ENCODE measurements at places on chromosomes 13 and 19.
A peak's percentile ranks its signal among the peaks of the same experiment; 100 is the strongest.

DNA sequence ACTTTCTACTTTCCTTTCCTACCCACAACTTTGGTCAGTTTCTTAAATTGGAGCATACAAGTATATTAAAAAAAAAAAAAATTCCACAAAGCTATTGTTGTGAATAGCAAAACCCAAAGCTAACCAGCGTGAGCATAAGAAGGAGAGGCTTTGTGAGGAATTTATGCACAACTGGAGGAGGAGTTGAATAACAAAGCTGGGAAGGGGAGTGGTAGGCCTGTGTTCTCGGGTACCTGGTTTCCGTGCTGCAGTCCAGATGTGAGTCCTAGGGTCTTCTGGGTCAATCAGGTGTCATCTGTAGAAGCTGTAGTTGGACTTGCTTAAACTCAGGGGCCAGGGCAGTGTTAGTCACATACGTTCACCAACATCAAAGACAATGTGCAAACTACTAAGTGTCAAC, 422.5 kb upstream of the SGCG start:
- no peak overlapping the region for H3K27ac ChIP-seq
- no peaks in the 10 kb centered on the region for H3K27me3 ChIP-seq
- no peak overlapping the region for H3K4me3 ChIP-seq
- no peaks in the 10 kb centered on the region for H3K36me3 ChIP-seq

- DNase-seq, result no peak
- peak overlapping the region; percentile 29 for H3K4me3 ChIP-seq
- no peaks in the 10 kb centered on the region for H3K27me3 ChIP-seq
- no peaks in the 10 kb centered on the region for H3K4me1 ChIP-seq
- H3K27ac ChIP-seq, result no peak overlapping the region
These were observed 2.4 kb downstream of the CCDC194 start for GRCh38 chr19:17391371-17392151.

DNA sequence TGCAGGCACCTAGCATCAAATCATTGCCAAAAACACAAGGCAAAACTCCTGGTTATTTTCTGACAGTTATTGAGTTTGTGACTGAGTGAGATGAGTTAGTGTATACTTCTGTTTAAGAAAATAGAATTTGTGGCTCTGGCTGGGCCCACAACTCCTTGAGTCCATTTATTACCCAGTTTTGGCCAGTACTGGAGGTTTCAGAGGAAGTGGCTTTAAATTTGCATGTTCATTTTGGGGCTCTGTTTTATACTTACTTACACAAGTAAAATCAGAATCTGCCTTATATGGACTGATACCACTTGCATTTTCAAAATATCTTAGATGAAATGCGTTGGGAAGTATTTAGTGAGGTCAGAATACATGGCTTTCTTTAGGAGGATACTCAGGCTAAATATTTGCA, 29.0 kb downstream of the TNFSF11 start:
- no peak for DNase-seq
- H3K27ac ChIP-seq, result no peak overlapping the region
- H3K36me3 ChIP-seq, result no peaks in the 10 kb centered on the region
- H3K4me1 ChIP-seq, result peaks cover 4% of the 10 kb centered on the region
- H3K27me3 ChIP-seq, result no peaks in the 10 kb centered on the region

- no peak for DNase-seq
- H3K27me3 ChIP-seq, result no peaks in the 10 kb centered on the region
- no peaks in the 10 kb centered on the region for H3K36me3 ChIP-seq
These were observed 545.4 kb downstream of the SUCLA2 start for GRCh38 chr13:47455626-47456025.

- DNase-seq, result no peak
- peak overlapping the region; percentile 2 for H3K27ac ChIP-seq
- no peak overlapping the region for H3K4me3 ChIP-seq
- no peaks in the 10 kb centered on the region for H3K27me3 ChIP-seq
- no peaks in the 10 kb centered on the region for H3K36me3 ChIP-seq
- H3K4me1 ChIP-seq, result peaks cover 47% of the 10 kb centered on the region
These were observed 76.7 kb downstream of the MBNL2 start for GRCh38 chr13:97298816-97299215.

DNA sequence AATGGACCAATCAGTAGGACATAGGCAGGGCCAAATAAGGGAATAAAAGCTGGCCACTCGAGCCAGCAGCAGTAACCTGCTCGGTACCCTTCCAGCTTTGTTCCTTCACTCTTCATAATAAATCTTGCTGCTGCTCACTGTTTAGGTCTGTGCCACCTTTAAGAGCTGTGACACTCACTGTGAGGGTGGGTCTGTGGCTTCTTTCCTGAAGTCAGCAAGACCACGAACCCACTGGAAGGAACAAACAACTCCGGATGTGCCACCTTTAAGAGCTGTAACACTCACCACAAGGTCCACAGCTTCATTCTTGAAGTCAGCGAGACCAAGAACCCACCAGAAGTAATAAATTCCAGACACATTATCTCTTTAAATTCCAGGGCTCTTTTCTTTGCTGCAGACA, 1922.3 kb upstream of the PCDH20 start:
- H3K27me3 ChIP-seq, result no peaks in the 10 kb centered on the region
- DNase-seq, result no peak
- no peak overlapping the region for H3K4me3 ChIP-seq
- H3K4me1 ChIP-seq, result no peaks in the 10 kb centered on the region
- no peaks in the 10 kb centered on the region for H3K36me3 ChIP-seq
- H3K27ac ChIP-seq, result no peak overlapping the region

GRCh38 chr13:83620530-83621220, 261.6 kb downstream of the SLITRK1 start:
- H3K27me3 ChIP-seq, result no peaks in the 10 kb centered on the region
- H3K36me3 ChIP-seq, result no peaks in the 10 kb centered on the region
- no peak for DNase-seq
- H3K4me1 ChIP-seq, result peaks cover 35% of the 10 kb centered on the region
- H3K4me3 ChIP-seq, result no peak overlapping the region
- peak overlapping the region; percentile 60 for H3K27ac ChIP-seq

GRCh38 chr19:7869453-7869909, 4.7 kb downstream of the PRR36 start:
- peak overlapping the region; percentile 36 for H3K4me3 ChIP-seq
- H3K27me3 ChIP-seq, result peaks cover 1% of the 10 kb centered on the region
- H3K27ac ChIP-seq, result no peak overlapping the region
- H3K36me3 ChIP-seq, result no peaks in the 10 kb centered on the region
- DNase-seq, result peak; percentile 75

- H3K4me1 ChIP-seq, result no peaks in the 10 kb centered on the region
- DNase-seq, result no peak
- peaks cover 17% of the 10 kb centered on the region for H3K36me3 ChIP-seq
These were observed at the start of gene CCDC106 for GRCh38 chr19:55647732-55648584. Gene CCDC106, plus strand, starts transcription at chr19:55648212. Its CDS starts 835 bp downstream, at chr19:55649047.

DNA sequence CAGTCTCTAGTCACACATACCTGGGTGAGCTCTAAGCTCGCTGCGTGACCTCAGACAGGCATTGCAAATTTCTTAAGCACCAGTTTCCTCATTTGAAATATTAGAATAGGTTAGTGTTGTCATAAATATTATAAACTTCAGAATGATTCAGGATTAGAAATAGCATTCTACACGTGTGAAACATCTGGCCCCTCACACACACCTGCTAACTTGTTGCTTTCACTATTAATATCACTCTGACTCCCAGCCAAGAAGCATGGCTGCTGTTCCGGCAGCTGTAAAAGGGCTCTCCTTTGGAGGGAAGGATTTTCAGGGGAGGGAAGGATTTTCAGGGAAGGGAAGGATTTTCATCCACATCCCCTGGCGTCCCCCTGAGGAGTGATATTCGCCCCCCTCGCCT, 161.3 kb upstream of the GPR12 start:
- no peak overlapping the region for H3K27ac ChIP-seq
- no peaks in the 10 kb centered on the region for H3K36me3 ChIP-seq
- H3K4me3 ChIP-seq, result no peak overlapping the region
- no peaks in the 10 kb centered on the region for H3K27me3 ChIP-seq
- no peak for DNase-seq
- no peaks in the 10 kb centered on the region for H3K4me1 ChIP-seq

DNA sequence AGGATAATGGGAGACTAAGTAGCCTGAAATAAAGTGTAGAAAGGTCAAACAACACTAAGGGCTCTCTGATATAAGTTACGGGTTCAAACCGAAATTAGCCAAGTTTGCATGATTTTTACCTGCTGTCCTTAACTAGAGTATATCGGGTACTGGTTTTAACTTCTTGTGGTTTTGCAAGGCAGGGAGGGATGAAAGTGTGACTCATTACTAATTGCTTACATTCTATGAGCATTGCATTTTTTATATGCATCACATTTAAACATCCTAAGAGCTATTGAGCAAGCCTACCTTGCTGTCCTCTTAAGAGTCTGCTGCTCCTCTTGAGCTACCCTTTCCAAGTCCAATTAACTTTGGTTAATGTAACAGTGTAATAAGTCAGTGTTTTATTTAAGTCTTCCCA, 415.4 kb downstream of the SLITRK5 start:
- no peak overlapping the region for H3K4me3 ChIP-seq
- H3K36me3 ChIP-seq, result no peaks in the 10 kb centered on the region
- no peaks in the 10 kb centered on the region for H3K27me3 ChIP-seq
- no peak overlapping the region for H3K27ac ChIP-seq

All from RWPE2 (cell line).